ENCODE measurements at places on chromosomes 7 and 10.
A peak's percentile ranks its signal among the peaks of the same experiment; 100 is the strongest.

GRCh38 chr7:40799-41750, 151.3 kb upstream of the FAM20C start:
- no peak for DNase-seq

DNA sequence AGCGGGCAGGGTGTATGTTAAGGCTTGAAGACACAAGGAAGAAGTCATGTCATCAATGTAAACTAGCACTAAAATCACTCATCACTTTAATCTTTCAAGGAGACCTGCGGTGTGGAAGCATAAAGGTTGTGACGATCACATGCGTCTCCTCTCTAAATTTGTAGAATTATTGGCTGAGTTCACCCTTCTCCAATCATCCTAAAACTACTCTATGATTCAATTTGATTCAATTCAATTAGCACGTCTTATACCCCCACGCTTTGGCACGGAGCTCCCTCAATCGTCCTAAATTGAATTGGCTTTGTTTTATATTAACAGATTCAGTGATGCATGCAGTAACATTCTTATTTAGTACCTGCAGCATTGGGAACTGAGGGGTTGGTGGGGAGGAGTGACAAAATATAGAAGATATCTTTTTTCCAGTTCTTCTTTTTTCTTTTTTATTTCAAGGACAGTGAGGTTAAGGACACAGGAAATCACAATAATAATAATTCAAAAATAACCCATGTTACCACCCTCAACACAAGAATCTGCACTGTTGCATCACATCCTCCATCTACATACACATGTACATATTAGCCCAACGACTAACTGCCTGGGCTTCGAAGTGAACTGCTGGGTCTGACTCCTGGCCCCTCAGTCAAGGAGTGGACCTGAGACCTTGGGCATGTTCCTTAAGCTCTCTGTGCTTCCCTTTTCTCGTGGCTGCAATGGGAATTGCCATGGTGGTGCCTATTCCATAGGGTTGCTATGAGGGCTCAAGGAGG, 86.5 kb downstream of the LSM5 start:
- DNase-seq, result no peak

DNA sequence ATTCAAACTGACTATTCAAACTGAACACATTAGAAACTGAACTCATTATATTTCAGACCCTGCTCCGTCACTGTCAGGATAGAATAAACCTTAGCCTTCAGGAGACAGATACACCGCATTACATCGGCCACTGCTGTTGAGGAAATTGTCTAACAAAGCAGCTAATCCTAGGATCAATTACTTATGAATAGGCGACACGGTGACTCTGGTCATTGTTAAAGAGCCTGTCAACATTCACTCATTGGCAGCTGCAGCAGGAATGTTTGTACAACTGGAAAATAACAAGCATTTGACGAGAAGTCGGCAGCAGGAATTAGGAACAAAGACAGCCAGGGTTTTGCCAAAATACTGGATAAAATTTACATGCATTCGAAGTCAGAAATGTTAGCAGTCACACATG, 112.0 kb upstream of the MKX start:
- peak; percentile 90 for DNase-seq

DNA sequence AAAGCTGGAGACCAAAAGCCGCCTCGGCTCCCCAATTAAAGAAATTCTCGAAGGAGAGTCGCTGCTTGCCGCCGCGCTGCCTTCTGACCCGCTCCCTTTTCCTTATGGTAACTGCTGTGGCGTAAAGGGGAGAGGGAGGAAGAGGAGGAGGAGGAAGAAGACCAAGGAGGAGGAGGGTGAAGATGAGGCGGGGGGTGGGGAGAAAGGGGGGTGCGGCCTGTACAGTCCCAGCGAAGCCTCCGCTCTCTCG, 388 bp downstream of the CNOT4 start:
- DNase-seq, result no peak

DNA sequence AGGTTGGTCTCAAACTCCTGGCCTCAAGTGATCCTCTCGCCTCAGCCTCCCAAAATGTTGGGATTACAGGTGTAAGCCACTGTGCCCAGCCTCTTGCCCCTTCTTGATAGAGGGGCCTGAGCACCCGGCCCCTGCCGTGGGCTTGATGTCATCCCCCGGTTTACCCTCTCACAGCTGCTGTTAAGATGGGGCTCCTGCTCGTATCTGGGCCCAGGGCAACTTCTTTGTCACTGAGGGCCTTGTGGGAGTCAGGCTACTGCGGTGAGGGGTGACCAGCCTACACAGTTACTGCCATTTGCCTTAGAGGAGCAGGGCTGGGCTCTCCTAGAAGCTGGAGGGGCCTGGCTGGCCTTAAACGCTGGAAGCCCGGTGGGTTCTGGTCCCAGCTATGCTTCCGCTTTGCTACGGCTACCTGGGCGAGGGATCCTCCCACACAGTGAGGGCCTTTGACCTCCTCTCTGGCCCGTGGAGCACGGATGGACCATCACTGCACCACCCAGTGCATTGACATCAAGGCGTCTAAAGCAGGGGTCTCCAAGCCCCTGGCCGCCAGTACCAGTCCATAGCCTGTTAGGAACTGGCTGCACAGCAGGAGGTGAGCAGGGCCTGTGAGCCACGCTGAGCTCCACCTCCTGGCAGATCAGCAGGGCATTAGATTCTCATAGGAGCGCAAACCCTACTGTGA, 1.1 kb upstream of the TMEM130 start:
- DNase-seq, result no peak

DNA sequence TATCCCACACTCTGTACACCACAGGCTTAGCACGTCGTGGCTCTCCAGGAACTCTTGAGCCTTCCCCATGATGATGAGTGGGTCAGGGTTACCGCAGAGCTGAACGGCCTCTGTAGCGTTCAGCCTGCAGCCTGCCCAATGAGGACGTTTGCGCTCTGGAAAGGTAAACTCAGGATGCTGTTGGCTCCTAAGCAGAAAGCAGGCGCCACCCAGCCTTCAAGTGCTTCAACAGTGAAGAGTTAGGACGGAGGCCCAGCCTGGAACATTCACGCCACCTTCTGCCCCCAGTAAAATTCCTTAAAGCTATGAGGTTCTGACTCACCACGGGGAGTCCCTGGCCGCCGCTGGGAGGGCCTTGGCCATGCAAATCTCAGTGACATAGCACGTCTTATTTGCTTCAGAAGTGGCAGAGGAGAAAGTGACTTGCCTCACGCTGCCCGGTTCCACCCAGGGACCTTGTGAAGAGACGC, 161.5 kb upstream of the SH2B2 start:
- DNase-seq, result no peak

GRCh38 chr7:26368542-26368941, 76.9 kb downstream of the SNX10 start:
- no peak for DNase-seq

GRCh38 chr7:147428075-147428474, 1162.5 kb upstream of the C7orf33 start:
- DNase-seq, result no peak
